ENCODE measurements at places on chromosomes 4 and X. TPM values are rescaled to one million over a fixed set of nuclear protein-coding genes. Genes with fewer than 3 reads are reported as not detected.
A peak's percentile ranks its signal among the peaks of the same experiment; 100 is the strongest.

DNA sequence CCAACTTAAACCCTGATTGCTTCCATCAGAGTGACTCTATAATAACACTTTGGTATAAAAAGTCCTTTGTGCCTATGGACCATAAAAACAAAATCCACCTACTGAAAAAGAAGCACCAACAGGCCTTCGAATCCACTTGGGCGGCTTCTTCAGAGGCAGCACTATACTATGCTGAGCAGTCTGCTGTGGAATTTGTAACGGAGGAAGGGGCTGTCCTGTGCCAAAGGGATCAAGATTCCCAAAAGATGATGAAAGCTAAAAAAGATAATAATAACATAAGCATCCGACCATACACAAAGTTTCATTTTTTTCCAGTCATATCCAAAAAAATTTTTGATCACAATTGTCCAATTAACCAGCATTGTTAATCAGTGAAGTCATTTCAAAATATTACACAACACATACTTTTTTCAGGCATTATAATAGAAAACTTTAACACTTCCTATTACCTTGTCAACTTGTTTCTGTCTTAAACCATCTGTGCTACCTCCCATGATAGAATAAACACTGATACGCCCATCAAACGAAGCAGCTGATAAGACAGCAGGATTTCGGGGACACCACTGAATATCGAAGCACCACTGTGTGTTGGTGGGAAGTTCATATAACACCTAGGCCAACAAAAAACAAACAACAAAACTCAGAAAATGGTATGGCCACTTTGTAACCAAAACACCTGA lies 24.1 kb downstream of the SEC31A start:
- no peak for DNase-seq

- DNase-seq: no peak
Measured at GRCh38 chrX:131216828-131217227, 72.3 kb downstream of the IGSF1 start.

DNA sequence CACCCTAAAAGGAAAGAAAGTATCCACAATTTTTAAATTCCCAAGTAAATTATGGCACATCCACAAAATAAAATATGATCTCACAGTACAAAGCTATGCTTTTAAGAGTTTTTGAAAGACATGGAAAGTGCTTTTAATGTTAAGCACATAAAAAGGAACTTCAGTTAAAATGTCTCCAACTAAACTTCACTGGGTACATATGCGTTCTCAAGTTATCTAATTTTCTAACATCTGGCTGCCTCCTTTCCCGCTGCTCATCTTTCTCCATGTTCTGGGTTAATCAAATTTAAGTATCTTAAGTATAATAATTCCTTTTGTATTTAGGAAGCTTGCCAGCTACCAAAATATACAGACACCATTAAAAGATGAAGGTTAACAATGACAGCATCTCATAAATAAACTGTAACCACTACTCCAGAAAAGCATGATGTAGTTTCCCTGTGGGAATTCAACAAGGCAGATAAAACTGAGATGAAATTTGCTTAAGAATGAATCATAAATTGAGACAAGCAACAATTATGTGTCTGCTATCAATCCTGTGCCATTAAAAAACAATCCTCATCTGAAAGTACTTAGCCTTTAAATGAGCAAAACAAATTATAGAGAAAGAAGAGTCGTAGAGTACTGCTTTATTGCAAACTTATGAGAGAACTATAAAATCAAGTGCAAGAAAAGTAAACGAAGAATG lies 25.1 kb downstream of the PRSS12 start:
- DNase-seq: no peak

DNA sequence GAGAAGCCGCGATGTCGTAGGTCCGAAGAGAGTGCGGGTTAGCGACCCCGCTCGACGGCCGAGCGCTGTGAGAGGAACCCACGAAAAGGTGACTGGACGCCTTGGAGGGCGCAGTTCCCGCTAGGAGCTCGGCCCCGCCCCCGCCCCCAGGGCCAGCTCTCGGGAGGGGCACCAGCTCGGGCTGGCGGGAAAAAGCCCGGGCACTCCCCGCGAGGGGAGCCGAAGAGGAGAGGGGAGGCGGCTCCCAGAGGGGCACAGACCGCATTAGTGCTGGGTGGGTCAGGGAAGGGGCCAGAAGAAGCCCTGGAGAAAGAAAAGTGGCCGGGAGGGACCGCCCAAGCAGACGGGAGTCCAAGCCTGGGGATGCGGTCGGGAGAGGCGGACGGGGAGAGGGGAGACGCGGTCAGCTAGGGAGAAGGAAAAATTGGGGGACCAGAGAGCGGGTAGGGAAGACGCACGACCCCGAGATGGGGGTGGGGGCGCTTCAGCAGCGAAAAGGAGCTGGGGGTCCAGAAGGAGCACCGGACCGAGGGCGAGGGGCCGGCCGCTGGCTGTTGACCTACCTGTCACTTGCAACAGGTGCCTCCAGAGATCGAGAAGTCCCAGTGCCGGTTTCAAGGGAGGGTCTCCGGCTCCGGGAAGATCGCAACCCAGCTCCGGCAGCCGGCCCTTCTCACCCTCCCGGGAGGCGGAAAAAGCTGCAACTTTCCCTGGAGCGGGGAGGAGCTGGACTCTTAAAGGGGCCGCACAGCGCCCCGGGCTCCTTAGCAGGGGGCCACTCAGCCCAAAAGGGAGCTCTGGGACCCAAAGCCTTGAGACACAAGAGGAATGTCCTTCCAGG lies at the start of gene SYTL4:
Gene SYTL4 (minus strand): TSS at position 681 of the 841 bp plus-strand sequence. CDS start 30,084 bp downstream, outside the sequence.
- DNase-seq: peak; percentile 47

DNA sequence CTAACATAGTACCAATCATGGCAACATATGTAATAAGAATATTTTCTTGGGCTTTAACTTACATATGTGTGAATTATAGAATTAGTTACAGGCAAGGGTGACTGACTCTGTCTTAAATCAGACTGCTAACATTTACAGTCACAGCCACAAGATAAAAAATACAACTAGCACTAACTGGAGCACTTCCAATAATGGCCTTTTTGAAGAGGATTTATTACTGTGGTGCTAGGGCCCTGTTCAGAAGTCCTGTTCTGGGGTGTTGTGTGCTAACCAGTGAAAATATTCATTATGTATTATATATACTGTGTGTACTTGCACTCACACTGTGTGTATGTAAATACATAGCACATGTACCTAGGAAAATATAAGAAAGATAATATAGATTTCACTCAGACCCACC lies 1611.2 kb downstream of the PCDH18 start:
- DNase-seq: no peak

- no peak for DNase-seq
Measured at GRCh38 chr4:176319151-176319703, 539 bp upstream of the SPCS3 start.

- no peak for DNase-seq
Measured at GRCh38 chr4:119110121-119110520, 25.5 kb upstream of the MYOZ2 start.

RADX gene
- total RNA-seq: 3.0 TPM

YY2 gene
- total RNA-seq: 1.4 TPM

PLAC8 gene
- total RNA-seq: 1.4 TPM

FAM184B gene
- total RNA-seq: 0.23 TPM

Measured in WTC11 (cell line).